ENCODE measurements at places on chromosomes 1 and 21.

DNA sequence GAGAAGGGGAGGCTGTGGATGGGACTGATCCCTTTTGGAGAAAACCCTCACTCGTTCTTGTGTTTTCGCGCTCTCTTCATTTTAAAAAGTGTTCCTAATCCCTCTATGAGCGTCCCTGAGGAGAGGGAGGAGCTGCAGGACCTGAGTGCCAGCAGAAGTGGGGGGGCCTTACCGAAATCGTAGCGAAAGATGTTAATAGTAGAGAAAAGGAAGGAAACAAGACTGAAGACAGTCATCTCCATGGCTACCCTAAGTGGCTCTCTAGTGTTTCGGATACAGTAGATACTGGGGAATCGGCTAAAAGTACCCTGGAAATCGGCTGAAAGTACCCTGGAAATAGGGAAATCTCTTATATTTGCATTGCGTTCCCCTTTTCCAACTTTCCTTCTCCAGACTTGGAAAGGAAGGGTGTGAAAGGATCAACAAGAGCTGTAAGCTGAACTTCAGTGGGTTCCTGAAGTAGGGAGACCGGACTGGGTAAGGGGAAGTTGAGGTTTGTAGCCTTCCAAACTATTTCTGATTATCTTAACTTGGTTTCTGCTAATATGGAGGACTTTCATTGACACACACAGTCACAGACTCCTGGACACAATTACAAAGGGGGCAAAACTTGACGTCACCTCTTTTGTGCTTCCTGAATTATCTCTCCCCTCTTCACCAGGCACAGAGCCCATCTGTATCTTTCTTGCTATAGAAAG, 486 bp upstream of the DSTYK start:
- DNase-seq: no peak

DNA sequence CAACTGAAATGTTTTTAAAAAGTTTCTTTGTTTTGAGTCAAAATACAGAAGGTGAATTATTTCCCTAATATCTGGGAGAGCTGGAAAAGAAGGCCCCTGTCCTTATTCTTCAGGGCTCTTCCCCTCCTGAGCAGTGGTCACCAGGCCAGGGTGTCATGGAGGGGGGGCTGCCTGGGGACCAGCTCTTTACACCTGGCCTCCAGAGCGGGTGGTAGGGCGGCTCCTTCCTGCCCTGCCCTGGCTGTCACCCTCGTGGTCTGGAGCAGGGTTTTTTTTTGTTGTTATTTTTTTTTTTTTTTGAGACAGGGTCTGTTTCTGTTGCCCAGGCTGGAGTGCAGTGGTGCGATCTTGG, 6.6 kb downstream of the SKI start:
- no peak for DNase-seq

DNA sequence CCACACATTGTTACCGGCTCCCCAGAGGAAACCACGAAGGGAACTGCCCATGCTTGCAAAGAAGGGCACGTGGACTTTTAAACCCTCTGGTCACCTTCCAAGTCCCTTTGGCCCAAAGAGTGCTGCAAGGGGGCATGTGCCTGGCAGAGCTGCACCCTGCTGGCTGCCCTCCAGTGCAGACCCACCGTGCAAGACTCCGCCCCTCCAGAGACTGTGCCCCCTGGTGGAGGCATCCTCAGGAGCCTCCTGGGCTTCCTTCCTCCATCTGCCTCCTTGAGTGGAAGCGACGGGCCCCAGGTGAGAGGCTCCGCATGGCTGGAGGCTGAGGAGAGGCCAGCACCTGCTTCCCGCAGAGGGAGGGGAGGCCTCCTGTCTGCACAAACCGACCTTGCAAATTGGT, 100.6 kb downstream of the CRYAA start:
- DNase-seq: no peak

GRCh38 chr1:110726755-110727154, 52.0 kb upstream of the KCNA3 start:
- no peak for DNase-seq

DNA sequence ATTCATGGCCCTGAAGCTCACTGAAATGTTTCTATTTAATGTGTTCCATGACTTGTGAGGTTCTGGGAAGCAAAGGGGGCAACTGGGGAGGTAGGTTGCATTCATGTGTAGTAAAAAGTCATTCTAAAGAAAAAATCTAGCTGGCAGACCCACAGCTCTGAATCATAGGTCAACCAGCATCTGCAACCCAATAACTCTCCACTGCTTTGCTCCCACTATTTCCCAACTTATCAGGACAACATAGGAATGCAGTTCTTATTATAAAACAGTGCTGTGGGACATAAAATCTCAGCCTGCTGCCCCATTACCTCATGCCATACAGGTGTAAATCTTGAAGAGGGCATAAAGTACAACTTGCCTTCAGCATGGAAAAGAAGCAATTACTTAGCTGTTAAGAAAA, 576.1 kb upstream of the PTBP2 start:
- no peak for DNase-seq

- DNase-seq: no peak
These were observed 249.4 kb downstream of the RPS6KC1 start for GRCh38 chr1:213300433-213300832.

DNA sequence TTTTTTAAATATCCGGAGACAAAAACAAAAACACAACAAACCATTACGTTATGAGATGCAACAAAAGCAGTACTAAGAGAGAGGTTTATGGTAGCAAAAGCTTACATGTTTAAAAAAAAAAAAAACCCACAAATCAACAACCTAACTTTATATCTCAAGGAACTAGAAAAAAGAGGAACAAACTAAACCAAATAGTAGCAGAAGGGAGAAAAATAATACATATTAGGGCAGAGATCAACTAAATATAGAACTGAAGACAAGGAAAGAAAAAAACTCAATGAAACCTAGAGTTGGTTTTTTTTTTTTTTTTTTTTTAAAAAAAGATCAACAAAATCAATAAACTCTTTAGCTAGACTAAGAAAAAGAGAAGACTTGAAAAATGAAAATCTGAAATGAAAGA, 34.9 kb downstream of the ZNF644 start:
- no peak for DNase-seq

DNA sequence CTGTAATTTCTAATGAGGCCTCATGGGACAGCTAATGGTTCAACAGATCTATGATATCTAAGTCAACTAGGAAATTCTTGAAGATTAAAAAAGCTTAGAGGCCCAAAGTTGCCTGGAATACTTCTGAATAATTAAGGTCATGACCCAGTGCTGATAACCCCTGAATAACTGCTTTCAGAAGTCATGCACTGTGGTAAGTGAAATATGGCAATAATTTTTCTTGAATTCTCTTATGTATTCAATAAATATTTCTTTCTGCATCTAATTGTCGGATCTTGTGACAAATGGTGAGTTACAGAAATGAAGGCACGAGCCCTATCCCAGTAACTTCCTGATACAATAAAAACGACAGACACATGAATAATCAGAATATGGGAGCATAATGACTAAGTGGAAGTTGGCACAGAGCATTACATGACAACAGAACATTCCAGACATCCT, 219.3 kb upstream of the GREM2 start:
- no peak for DNase-seq

DNA sequence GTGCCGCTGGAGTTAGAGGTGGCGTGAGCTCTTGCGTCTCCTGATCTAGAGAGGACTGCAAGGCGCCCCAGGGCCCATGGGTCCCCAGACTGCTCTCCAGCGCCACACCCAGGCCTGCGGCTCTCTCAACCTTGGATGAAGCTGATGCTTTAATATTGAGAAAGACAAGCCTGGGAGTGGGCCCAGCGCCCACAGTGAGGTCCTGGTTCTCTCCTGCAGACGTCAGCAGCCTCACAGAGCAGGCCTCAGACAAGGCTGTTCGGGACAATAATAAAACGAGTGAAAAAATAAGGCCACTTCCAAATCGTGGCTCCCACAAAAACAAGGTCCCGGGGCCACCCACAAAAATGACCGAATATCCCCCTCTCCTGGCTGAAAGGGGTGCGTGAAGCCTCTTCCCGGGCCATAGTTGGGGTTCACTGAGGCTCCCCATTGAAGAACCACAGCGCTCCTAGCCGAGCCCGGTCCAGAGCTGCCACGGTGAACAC, 6.0 kb upstream of the DNMT3L start:
- no peak for DNase-seq

DNA sequence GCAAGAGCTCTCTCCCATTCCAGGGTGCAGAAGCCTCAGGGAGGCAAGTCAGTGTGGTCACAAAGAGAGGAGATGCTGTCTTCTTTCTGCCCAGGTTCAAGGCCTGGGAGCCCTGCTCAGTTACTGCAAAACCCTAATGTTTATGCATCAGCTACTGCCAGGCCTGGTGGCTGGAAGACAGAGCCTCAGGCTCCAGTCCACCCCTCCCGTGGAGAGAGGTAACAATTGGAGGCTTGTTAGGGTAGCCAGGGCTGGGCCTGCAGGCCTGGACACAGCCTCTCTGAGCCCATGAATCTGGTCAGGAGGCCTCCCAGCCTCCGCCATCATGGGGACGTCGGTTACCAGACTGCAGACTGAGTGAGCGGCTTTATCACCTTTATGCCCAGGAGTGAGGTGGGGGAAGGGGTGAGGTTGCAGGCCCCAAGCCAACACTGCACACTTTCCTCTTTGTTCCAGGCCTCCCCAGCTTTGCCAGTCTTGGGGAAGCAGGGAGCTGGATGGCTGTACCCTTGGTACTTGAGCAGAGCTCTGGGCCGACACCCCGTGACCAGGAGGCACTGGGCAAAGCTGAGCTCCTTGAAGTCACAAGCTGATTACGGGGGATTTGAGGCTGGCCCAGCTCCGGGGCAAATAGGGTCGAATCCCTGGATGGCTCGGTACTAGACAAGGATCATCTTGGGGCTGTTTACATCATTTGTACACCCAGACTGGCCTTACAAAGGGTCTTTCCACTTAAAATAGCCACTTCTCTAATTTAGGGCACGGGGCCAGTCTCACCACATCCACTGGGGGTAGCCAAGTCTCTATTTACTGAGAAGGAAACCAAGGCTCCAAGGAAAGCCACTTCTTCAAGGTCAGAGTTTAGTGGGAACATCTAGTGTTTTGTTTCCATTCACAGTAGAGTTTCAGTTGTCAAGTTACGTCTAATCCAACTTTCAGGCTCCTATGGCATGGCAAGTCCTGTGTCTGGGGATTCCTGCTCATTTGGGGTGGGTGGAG, 5.2 kb downstream of the SLC2A1 start:
- no peak for DNase-seq

- no peak for DNase-seq
These were observed 16.4 kb downstream of the IFNGR2 start for GRCh38 chr21:33419538-33420123.

GRCh38 chr1:187326557-187326956, 497.8 kb downstream of the PLA2G4A start:
- no peak for DNase-seq

- DNase-seq: no peak
These were observed 312.1 kb upstream of the VAMP3 start for GRCh38 chr1:7458946-7459345.

GRCh38 chr1:6198646-6199297, 623 bp downstream of the RPL22 start:
- no peak for DNase-seq

- DNase-seq: no peak
These were observed 92.2 kb upstream of the KCTD3 start for GRCh38 chr1:215474940-215475339.

GRCh38 chr1:12450090-12450755, 167.8 kb downstream of the DHRS3 start:
- no peak for DNase-seq

DNA sequence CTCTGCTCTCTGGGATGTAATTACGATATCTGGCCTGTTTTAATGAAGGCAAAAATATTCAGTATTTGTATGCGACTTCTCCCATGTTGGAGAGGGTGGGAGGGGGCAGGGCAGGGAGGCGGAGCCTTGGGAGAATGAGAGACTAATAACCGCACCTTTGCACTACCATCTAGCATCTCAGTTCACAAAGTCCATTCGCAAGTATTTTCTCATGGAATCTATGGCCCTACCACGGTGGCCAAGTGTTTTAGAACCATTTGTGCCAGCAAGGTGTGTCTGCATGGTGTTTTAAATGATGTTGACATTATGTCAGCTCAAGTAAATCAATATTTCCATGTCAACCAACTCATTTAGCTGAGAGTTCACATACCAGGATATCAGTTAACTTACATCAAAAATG, 14.3 kb upstream of the BLACAT1 start:
- DNase-seq: no peak
